ENCODE measurements at places on chromosomes 3 and 15.

DNA sequence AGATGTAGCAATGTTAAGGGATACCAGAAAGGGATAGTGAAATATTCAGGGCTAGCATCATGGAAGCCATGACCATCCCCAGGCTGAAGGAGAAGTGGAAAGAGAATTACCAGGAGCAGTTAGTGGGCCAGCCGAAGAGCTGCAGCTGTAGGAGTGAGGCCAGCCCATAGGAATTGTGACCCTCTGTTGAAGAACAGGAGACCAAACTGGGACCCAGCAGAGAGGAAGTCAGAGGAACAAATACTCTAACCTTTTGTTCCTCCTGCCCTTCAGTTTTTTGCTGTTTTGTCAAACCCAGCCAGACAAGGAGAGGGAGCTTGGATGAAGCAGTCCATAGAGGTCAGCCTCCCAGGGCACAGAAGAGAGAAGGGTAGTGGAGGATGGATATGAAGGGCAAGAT is 115.4 kb downstream of the CLSTN2 start:
- DNase-seq: no peak

DNA sequence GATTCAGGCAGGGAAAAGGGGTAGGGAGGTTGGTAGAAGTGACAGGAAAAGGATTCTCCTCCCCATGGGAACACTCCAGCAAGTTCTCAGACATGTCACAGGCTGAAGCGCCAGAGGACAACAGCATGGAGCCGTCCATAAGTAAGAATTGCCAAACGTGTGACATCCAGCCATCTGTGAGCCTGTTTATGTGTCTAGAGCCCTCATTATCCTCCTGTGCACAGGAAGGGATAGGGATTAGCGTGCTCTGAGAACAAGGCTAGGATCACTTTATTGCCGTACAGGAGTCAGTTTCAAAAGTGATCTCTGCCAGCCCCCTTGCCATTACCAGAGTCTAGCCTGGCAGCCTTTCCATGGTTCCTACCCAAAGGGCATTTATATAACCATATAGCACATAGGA is 549.5 kb downstream of the NTRK3 start:
- no peak for DNase-seq

GRCh38 chr3:15116032-15116669 is 17.2 kb upstream of the RBSN start:
- DNase-seq: no peak

DNA sequence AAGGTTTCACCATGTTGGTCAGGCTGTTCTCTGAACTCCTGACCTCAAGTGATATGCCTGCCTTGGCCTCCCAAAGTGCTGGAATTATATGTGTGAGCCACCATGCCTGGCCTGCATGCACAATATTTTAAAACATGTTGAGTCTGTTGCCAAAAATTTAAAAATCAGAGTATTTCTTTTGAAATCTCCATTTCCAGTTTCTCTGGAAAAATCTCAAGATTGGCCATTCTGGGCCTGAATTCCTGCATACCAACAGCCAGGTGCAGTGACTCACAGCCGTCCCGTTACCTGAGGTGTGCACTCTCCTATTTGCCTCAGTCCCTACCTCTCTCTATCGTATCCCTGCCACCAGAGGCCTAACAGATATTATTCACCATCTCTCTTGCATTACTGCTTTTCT is 15.0 kb upstream of the COPG1 start:
- no peak for DNase-seq

- DNase-seq: no peak
Observed at GRCh38 chr3:141271279-141272030, 39.8 kb downstream of the PXYLP1 start.

GRCh38 chr3:194541483-194541882 is 54.7 kb upstream of the ATP13A3 start:
- DNase-seq: no peak

GRCh38 chr15:67192185-67192820 is 62.2 kb downstream of the AAGAB start:
- DNase-seq: no peak

DNA sequence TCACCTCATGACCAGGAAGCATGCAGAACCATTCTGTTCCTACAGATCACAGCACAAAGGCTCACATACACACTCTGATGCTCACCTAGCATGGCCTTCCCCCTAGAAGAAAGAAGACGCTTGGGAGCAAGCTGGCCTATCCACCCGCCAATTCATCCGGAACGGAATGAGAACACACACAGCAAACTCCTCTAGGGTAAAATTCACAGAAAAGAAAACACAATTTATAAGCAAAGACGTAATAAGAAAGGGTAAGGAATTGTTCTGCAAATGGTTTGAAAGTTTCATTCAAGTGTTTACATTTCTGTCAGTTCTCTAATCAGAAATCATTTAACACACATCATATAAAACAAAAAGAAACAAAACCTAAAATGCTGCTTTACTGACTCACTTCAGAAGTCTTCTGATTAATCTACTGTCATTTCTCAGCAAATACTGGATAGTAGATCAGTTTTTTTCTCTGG is 218.1 kb downstream of the OSBPL10 start:
- DNase-seq: no peak

GRCh38 chr3:47007482-47008233 is 28.2 kb downstream of the NBEAL2 start:
- DNase-seq: no peak

DNA sequence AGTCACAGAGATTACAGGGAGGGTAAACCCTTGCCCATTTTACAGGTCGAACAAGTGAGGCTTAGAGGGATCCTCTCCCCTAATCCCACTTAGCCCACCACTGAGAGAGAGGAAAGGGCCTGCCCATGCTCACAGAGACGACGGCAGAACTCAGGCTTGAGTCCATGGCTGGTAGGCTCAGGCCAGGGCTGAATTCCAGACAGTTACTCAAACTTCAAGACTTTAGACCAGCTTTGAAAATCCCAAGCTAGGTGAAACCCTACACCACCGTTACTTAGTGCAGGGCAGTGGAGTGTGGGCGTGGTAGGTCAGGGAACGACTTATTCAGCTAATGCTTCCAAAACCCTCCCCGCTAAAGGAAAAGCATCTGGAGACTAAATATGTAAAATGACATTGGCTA is 16.4 kb downstream of the GRIP2 start:
- no peak for DNase-seq

- DNase-seq: no peak
Observed at GRCh38 chr15:32867313-32867626, 149.5 kb downstream of the GREM1 start.

DNA sequence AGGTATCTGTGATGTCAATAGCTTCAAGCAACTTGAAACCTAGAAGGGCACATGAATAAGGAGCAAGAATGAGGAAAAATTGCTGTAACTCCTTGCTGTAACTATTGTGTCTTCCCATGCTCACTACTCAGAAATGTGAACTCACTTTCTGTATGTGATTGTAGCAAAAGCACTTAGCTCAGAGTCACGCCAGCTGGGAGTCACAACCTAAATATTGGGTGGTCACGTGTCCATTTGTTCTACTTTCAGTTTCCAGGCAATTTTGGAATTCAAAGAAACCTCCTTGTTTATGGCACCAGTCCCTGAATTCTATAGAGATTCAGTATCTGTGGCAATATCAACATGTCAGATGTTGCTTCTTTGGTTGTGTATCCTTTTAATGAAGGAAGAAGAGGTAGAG is 241.6 kb upstream of the AZI2 start:
- DNase-seq: no peak

- no peak for DNase-seq
Observed at GRCh38 chr3:69058947-69059224, 6.8 kb upstream of the TMF1 start.

- DNase-seq: no peak
Observed at GRCh38 chr3:133038089-133038730, at the start of gene TMEM108. TSS of gene TMEM108 (plus strand) at chr3:133038391.

DNA sequence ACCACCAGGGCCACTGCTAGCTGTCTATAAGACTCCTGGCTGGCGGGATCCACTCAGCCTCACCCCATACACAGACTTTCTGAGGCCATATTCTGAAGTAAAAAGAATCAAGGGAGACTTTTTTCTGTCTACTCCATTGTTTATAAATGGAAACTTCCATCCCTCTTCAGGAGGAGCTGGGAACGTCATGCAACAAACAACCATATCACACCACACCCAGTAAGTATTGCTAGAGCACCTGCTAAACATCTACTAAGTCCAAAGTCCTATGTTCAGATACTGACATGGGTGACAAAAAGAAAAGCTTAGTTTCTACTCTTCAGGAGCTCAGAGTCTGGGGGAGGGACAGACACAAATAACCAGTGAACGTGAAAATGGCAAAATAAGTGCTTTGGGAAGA is 324.8 kb upstream of the ONECUT1 start:
- DNase-seq: no peak

GRCh38 chr3:50215529-50215928 is 10.5 kb downstream of the SLC38A3 start:
- no peak for DNase-seq

DNA sequence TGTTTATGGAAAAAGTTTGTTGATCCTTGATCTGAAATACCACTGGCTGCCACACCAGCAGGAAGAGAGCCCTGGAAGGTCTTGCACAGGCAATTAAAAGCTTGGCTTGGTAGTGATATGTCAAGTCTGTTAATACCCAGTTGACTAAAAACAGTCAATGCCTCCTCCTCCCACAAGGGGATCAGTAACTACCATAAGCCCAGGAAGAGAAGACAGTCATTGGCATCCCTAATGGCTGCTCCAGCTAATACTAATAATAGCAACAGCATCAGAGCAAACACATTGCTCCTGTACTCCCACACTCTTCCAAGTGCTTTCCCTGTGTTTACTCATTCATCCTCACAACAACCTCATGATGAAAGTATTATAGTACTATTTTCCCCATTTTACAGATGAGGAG is 528.6 kb downstream of the TAFA4 start:
- DNase-seq: no peak

GRCh38 chr3:173513123-173513522 is 115.6 kb downstream of the NLGN1 start:
- no peak for DNase-seq

GRCh38 chr3:101603184-101603583 is 29.2 kb downstream of the PCNP start:
- no peak for DNase-seq

- DNase-seq: no peak
Observed at GRCh38 chr3:4223777-4224176, 79.4 kb upstream of the SETMAR start.

DNA sequence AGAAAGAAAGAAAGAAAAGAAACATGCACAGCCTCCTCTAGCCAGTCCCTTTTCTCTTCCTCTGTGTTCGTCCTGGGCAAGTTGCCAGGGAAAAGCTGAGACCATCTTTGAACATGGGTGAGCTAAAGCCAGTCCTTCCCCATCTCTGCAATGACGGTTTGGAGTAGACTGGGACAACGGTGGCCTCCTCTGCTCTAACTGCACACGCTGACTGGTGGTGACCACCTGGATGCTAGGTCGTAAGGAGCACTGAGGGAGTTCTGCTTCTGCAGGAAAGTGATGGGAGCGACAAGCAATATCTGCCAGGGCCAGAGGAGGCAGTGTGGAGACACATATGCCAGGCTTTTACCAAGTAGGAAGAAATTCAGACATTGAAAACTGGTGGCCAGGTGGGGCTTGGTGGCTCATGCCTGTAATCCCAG is 111.7 kb downstream of the NUP210 start:
- DNase-seq: no peak

DNA sequence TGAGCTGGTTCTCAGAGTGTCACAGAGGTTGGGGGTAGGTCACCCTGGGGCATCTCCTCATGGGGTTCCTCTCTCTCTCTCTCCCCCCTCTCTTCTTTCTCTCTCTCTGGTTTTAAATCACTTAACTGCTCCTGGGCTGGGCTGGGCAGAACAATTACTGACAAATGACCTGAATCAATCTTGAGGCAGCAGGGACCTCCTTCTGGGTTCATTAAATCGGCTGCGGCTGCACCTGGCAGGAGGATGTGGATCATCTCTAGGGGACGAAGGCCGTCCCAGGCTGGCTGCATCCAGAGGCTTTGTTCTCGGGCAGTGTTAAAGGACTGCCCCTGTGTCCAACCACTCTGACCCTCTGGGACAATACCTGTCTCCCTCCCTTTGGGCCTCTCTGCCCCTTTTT is 143.1 kb downstream of the TLE3 start:
- no peak for DNase-seq

Measured in NCI-H1048 (cell line).